ENCODE measurements at places on chromosomes 16 and 17.

GRCh38 chr16:12614662-12615278 lies 188.9 kb downstream of the CPPED1 start:
- no peak for DNase-seq

GRCh38 chr17:80119839-80120238 lies 18.5 kb downstream of the GAA start:
- DNase-seq, result no peak

- no peak for DNase-seq
Observed at GRCh38 chr17:77209330-77209748, 68.6 kb downstream of the SEC14L1 start.

- no peak for DNase-seq
Observed at GRCh38 chr16:31080756-31081419, 6.7 kb downstream of the ZNF646 start.

DNA sequence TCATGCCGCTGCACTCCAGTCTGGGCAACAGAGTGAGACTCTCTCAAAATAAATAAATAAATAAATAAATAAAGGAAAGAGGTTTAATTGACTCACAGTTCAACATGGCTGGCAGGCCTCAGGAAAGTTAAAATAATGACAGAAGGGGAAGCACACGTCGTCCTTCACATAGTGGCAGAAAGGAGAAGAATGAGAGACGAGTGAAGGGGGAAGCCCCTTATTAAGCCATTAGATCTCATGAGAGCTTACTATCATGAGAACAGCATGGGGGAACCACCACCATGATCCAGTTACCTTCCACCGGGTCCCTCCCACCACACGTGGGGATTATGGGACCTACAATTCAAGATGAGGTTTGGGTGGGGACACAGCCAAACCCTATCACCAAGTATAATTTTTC lies 54.5 kb downstream of the PAFAH1B1 start:
- no peak for DNase-seq

DNA sequence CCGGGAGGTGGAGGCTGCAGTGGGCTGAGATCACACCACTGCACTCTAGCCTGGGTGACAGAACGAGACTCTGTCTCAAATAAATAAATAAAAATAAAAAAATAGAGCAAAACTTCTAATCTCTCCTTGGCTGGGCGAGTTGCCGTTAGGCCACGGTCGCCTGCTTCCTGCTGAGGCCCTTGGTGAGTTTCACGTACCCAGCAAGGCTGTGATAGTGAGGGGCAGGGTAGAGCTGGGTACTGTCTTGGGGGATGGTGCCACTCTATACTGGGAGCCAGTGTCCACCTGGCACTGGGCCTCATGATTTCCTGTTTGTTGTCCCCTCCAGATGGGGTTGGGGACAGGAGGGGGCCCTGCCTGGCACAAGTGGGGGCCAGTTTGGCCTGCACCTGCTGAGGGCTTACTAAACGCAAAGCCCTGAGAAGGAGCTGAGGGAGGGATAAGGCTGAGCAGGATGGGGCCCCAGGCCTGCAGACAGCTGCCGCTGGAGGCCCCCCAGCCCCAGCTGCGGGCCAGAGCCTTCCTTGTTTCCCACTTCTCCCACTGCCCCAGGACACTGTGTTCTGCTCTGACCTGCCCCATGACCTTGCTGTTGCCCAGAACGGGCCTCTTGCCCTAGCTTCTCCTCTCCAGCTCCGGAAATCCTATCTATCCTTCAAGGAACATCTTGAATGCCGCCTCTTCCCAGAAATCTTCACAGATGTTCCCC lies 25.4 kb downstream of the GJD3 start:
- DNase-seq, result no peak

DNA sequence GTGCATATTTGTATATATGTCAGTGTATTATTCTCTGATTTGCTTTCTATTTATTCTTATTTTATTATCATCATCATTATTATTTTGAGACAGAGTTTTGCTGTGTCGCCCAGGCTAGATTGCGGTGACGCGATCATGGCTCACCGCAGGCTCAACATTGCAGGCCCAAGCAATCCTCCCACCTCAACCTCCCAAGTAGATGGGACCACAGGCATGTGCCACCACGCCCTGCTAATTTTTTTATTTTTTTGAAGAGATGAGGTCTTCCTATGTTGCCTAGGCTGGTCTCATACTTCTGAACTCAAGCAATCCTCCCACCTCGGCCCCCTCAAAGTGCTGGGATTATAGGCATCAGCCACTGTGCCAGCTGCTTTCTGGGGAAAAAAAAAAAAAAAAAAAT lies 8.4 kb upstream of the ARHGAP17 start:
- no peak for DNase-seq

GRCh38 chr16:3127745-3128144 lies 7.1 kb upstream of the ZNF213 start:
- no peak for DNase-seq

- no peak for DNase-seq
Observed at GRCh38 chr16:88691924-88692560, 5.7 kb upstream of the SNAI3 start.

DNA sequence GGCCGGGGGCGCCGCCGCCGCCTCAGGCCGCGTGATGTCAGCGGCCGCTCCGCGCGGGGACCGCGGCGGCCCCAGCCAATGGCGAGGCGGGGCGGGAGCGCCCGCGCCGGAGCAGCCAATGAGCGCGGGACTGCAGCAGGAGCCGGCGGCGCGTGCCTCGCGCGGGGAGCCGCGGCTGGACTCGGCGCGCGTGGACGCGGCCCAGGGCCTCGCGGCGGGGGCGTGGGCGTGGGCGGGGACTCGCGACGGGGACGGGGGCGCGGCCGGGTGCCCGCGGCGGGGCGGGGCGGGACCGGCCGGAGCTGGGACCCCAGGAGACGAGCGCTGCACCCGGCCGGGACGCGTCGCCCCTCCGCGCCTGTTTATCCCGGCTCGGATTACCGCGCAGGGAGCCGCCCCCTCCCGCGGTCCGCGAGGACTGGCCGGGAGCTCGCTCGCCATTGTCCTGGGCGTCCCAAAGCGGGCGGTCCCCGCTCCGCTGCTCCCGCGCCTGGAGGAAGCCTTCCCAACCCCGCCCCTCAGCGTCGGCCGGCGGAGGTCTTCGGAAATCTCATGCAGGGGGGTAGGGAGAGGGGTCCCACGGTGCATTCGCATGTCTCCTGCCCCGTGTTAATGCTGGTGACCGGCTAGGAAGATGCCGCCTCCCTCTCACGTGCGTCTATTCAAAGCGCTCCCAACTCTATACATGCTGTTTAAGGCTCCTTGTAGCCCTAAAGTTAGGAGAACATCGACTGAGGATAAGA lies at the start of gene RNF157:
RNF157 (minus strand) TSS at position 33 of the 743 bp plus-strand sequence. CDS start 253 bp downstream, outside the sequence.
- no peak for DNase-seq

DNA sequence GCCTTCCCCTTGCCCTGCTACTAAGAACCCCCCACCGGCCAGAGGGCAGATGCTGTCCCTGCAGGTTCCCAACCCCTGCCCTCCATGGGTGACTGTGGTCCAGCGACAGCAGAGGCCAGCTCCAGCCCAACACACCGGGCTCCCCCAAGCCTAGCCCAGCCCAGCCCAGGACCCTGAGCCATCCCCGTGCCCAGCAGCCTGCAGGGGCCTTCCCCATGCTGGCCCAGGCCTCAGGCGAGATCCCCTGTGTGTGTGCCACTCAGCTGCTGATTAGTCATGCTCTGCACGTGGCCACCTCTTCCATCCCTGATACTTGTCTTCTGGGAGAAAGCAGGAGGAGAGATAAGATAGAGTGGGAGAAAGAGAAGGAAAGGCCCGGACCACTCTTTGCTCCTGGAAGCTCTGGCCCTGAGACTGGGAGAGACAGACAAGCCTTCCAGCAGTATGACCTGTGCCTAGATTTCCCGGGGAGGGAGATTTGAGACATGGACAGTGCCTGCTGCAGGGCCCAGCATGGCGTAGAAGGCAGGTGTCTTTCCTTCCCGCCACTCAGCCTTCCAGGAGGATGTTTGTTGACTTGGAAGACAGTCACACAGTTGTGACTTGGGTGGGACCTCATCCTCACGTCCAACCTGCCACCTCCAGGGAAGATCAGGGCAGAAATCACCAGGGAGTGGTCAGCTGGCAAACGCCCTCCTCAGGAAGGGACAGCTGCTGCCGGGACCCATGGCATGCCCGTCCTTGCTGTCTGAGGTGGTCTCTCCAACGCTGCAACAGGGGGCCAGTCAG lies 41.3 kb upstream of the RASD1 start:
- DNase-seq, result no peak

GRCh38 chr16:17705847-17706246 lies 235.1 kb upstream of the XYLT1 start:
- no peak for DNase-seq

- DNase-seq, result no peak
Observed at GRCh38 chr16:56450275-56450985, 702 bp downstream of the NUDT21 start.

- DNase-seq, result no peak
Observed at GRCh38 chr17:56902348-56902747, 11.5 kb downstream of the TRIM25 start.

DNA sequence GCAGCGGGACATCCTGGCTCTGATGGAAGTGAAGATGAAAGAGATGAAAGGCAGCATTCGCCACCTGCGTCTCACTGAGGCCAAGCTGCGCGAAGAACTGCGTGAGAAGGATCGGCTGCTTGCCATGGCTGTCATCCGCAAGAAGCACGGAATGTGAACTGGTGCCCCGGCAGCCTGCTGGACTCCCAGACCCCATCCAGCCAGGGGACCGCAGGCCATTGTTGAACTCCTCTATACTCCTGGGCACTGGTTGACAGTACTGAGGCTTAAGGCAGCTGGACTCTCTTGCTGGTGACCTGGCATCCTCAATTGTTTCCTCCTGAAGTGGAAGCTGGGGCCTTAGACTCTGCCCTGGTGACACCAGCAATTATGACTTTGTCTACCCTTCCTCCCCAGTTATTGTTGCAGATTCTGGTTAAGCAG lies 1.2 kb downstream of the THAP11 start:
- DNase-seq, result no peak

- DNase-seq, result no peak
Observed at GRCh38 chr17:57920916-57921703, 34.1 kb downstream of the CUEDC1 start.

DNA sequence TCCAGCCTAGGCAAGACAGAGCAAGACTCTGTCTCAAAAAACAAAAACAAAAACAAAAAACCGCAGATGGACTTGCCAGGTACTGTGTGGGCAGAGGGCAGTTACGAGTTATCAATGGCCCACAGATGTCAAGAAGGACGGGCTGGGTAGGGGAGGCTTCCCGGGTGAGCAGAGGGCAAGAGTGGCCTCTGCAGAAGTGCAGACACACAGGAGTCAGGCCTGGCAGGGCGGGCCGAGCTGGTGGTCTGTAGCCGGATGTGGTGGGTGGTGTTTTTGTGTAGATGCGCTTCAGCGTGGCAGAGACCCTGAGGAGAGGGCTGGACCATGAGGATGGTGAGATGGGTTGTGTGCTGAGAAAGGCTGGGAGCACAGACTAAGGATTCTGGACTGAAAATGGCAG lies 44.9 kb upstream of the KDM6B start:
- DNase-seq, result no peak

DNA sequence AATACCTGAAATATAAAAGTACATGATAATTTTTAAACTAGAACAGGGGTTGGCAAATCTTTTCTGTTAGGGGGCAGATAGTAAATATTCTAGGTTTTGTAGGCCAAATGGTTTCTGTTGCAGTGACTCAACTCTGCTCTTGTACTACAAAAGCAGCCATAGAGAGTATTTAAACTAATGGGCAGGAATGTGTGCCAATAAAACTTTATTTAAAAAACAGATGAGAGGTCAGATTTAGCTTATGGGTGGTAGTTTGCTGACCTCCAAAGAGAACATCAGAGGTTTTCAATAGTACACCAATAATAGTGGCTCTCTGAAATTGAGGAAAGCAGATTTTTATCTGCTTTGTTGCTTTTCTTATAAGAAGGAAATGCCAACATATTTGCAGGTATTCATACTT lies 15.2 kb upstream of the FAM20A start:
- no peak for DNase-seq

GRCh38 chr17:70989280-70989679 lies 819.9 kb downstream of the KCNJ2 start:
- no peak for DNase-seq
